ENCODE measurements at places on chromosomes 6 and 20.

- DNase-seq: no peak
Measured at GRCh38 chr6:81720427-81720826, 32.1 kb downstream of the TENT5A start.

- DNase-seq: no peak
Measured at GRCh38 chr6:80457439-80457933, 351.0 kb downstream of the BCKDHB start.

DNA sequence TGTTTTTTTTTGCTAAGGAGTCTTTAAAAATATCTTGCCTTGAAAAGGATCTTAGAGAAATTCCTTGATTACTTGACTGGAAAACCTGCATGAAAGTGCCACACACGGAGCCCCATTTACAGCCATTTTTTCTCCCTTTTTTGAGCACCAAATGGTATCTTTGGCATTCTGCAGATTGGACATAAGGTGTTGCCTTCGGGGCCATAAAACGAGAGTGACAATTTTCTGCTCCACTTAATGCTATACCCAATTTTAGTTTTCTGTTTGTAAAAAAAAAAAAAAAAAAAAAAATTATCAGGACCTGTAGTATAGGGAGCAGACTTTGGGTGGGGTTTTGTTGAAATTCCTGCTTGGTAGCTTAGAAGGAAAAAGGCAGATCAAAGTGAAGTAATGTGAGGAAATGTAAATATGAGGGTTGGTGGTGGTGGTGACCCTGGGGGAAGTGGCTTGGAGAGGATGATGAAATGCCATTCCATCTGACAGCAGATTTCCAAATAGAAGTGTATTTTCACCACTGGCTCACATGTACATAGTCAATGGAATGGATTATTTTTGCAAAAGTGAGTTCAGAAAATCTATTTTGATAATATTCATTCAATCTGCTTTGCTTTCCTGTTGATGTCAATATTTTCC, 212.1 kb upstream of the SOX4 start:
- DNase-seq: no peak

GRCh38 chr6:33200219-33201146, at the start of the genes RXRB and SLC39A7:
Gene RXRB (minus strand): TSS chr6:33200665. CDS start chr6:33200476, 189 bp downstream.
Gene SLC39A7 (plus strand): TSS chr6:33200867. CDS start chr6:33201246, 379 bp downstream.
- peak; percentile 99 for DNase-seq

GRCh38 chr6:111992851-111993250, 61.1 kb upstream of the CCN6 start:
- DNase-seq: no peak

DNA sequence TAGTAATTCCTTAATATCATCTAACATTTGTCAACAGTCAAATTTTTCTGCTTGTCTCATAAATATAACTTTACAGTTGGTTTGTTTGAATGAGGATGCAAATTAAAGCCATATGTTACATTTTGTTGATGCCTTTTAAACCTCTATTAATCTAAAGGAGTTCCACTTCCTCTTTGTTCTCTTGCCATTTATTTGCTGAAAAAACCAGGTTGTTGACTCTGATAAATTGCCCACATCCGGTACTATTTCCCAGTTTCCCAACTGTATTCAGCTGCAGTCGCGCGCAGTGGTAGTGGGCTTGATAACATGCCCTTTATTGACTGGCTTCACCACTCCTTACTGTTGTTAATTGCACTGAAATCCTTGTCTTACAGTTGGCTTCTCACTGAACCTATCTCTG, 32.8 kb upstream of the SIRPB2 start:
- no peak for DNase-seq

- DNase-seq: no peak
Measured at GRCh38 chr6:128350416-128351254, 169.8 kb downstream of the PTPRK start.

Measured in GM23338 (cell line).